Suprapubic skin (tissue), 4 donors: ENCODE measurements at places on chromosomes 16 and 17.

GRCh38 chr17:27477050-27477888 lies 21.0 kb downstream of the KSR1 start:
- no peak for DNase-seq

DNA sequence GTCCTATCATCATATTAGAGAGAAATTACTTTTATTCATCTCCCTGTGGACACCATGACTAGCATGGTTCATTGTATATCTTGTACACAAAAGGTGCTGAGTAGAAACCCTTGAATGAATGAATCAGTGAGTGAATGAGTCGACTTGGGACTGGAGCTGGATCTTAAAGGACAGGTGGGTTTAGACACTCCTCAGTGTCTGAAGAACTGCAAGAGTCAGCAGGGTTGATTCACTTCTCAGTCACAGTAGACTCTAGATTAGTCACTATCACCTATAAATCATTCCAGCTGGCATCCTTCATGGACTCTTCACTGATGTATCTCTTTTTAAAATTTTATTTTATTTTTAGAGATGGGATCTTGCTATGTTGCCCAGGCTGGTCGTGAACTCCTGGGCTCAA lies 30.1 kb upstream of the PMFBP1 start:
- no peak for DNase-seq

- DNase-seq = no peak
Observed at GRCh38 chr17:1030684-1031532, 34.0 kb downstream of the TIMM22 start.

DNA sequence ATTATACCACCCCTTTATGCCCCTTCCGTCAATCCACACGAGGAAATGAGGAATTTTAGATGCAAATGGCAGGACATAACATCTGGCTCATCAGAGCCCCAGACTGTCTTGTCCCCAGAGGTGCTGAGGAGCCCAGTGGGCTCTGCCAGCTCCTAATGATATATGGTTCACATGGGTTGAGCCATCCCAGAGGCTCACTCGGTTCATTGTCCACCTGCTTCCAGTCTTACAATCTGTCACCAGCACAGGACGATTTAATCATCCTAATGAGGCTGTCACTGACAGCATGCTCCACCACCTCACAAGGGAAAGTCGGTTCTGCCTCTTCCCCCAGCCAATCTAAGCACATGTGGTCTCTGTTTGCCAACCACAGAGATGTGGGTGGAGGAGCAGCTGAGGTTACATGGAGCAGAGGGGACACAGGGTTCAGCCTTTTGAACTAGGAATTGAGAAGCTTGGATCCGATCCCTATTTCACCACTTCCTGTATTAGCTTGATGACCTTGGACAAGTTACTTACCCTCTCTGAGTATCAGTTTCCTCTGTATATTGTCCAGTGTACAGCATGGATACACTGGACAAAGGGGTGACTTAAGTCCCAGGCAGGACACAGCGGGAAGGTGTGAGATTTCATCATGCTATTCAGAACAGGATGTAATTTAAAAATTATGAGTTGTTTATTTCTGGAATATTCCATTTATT lies 27.0 kb upstream of the DHX8 start:
- no peak for DNase-seq

DNA sequence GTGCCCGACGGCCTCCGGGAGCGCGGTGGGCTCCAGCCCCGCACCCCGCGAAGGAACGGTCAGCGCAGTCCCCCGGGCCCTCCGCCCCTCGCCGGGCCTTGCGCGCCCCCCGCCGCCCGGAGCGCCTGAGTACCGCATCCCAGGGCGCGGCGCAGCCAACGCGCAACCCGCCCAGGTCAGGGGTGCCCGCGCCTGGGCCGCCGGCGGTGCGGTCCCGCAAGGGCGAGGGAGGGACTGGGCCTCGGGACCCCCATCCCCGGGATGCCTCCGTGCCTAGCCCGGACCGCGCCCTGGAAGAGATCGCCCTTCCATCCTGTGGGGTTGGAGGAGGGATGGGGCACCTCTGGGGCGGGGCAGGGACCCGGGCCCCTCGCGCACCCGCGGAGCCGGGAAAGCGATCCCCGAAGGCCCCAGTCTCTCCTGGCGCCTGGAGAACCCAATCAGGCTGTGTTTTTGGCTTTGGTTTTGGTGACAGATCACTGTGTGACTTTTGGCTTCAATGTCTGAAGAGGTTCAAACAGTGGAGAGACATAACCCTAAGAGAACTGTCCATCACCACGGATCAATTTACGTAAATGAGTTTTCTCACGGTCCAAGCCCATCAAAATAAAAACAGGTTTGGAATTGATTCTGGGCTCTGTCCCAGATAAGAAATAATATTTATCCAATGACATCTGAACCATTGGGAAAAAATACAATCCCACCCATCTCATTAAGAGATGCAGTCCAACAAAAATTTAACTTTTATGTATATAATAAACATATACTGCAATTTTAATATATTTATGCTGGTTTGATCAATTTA lies 17.8 kb downstream of the ENPP7 start:
- DNase-seq = no peak

GRCh38 chr17:28612936-28613872 lies 781 bp downstream of the RSKR start:
- DNase-seq = no peak

DNA sequence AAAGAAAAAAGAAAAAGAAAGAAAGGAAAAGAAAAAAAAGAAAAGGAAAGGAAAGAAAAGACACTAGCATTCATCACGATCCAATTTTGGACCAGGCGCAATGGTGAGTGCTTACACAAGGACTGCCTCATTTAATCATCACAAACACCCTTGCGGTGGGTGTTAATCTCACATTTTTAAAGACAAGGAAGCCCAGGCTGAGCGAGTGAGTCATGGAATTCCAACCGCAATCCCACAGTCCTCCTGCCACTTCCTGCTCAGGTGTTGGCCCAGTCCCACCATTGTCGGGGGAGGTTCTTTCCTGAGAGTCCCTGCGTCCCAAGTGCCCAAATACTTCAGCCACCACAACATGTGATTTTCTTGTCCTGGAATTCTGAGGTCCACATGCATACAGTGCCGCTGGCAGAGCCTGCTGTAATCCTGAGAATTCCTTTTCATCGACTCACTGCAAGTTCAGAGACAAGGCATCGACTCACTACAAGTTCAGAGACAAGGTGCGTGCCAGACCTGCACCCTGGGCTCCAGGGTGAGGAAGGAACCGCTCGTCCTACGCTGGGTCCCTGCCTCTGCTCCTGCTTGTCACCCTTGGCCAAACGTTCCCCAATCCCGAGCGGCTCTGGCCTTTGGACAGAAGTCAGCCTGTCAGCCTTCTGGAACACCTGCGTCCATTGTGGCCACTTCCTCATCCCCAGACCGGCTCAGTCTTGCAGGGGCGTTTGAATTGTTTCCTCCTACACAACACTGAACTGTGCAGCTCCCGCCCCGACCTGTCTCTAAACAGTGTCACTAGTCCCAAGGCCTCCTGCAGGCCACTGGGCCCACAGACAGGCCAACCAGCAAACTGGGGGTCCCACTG lies 5.8 kb downstream of the ZG16B start:
- DNase-seq = no peak
